ENCODE measurements at places on chromosomes 13 and 19. TPM values are rescaled to one million over a fixed set of nuclear protein-coding genes. Genes with fewer than 3 reads are reported as not detected.

Gene CEACAM8
- total RNA-seq, result not detected

Gene FUT2
- not detected for total RNA-seq

Gene CELF5
- total RNA-seq, result not detected

Gene ANKLE1
- total RNA-seq, result 0.51 TPM

Gene CYP4F3
- total RNA-seq, result not detected

Gene C19orf85
- total RNA-seq, result not detected

Gene GIPR
- total RNA-seq, result not detected

Gene SPRED3
- total RNA-seq, result 0.39 TPM

Gene POSTN
- 3.3 TPM for total RNA-seq

Gene SLC17A7
- 0.13 TPM for total RNA-seq

Gene MADCAM1
- 0.13 TPM for total RNA-seq

Gene FLT3LG
- 1.9 TPM for total RNA-seq

Gene OXGR1
- total RNA-seq, result not detected

Gene IGFLR1
- 1.1 TPM for total RNA-seq

Gene ZNF560
- under 0.01 TPM for total RNA-seq

Gene YJEFN3
- total RNA-seq, result 0.25 TPM

Gene SGTA
- 31.6 TPM for total RNA-seq

Gene SULT2A1
- not detected for total RNA-seq

Gene ATP1A3
- total RNA-seq, result under 0.01 TPM

Gene KBTBD7
- total RNA-seq, result 7.5 TPM

Gene ZNF653
- total RNA-seq, result 5.4 TPM

Gene CAB39L
- total RNA-seq, result 5.3 TPM

Gene TMPRSS9
- not detected for total RNA-seq

Gene SCEL
- not detected for total RNA-seq

Gene ZNF99
- total RNA-seq, result not detected

Gene RDH8
- not detected for total RNA-seq

Gene RCBTB1
- total RNA-seq, result 18.6 TPM

Gene GRK1
- not detected for total RNA-seq

Gene CYP2A6
- not detected for total RNA-seq

Gene POU2F2
- 0.26 TPM for total RNA-seq

Gene AP1M2
- total RNA-seq, result not detected

Gene ANGPTL8
- total RNA-seq, result not detected

Gene MEIOSIN
- not detected for total RNA-seq

Gene KLK2
- total RNA-seq, result not detected

Gene METTL21C
- not detected for total RNA-seq

Gene IFNL2
- total RNA-seq, result not detected

Gene SIGLECL1
- total RNA-seq, result not detected

Gene C5AR1
- not detected for total RNA-seq

Gene GRIK5
- total RNA-seq, result not detected

Gene IFI30
- total RNA-seq, result 4.5 TPM

Gene NPAS1
- not detected for total RNA-seq

Gene TICAM1
- total RNA-seq, result 2.3 TPM

Gene GSX1
- total RNA-seq, result not detected

Gene SIGLEC8
- not detected for total RNA-seq

Gene CNFN
- total RNA-seq, result not detected

All from dermis microvascular lymphatic vessel endothelial cell (primary cell).